Muscle of arm (tissue), 14 donors: ENCODE measurements at places on chromosomes 1 and 21.

DNA sequence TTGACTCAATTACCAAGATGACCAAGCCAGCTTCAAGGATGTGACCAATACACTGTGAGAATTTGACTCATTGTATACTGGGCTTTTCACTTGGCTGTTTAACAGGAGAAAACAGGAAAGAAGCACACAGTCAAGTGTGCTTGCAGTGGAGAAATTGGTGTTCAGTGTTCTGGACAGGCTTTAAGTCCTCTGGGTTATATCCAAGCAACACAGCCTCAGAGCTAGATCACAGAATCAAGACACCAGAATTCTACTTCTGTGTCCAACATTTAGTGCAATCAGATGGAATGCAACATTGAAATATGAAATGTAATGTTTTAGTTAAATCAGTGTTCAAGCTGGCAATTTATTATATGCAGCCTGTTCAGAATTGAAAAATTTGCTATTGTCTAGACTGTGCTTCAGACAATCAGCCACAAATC, 694.4 kb downstream of the LTN1 start:
- DNase-seq: peak; percentile 46

DNA sequence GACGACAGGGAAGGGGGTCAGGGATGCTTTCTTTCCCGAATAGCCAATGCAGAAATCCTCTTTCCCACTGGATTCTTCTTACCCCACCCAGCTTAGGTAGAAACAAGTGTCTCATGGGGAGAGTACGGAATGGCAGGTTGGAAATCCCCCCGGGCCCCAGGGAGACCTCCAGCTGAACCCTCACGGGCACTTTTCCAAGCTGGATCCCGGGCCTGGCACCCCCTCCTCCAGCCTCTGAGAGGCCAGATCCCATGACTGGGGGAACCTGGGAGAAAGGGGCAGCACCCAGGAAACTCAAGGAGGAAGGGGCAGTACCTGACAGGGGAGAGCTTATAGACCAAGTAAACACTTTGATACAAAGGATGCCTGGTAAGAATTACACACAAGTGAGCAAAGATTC, 1.3 kb downstream of the PKP1 start:
- DNase-seq: no peak

GRCh38 chr1:69483246-69483645, 84.5 kb upstream of the LRRC7 start:
- DNase-seq: no peak

DNA sequence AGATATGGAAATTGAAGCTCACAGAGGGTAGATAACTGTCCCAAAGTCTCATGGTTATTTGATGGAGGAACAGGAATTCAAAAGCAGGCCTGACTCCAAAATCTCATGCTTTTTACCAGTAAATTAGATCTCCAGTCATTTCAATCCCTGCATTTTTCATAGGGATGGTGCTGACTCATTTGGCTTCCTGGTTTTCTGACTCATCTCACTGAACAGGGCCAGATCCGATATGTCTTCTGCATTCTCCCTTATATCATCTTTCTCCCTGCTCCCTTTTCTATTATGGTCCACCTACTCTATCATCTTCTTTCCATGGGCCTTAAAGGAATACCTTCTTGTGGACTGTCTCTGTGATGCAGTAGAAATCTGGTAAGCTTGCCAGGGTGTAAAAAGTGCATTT, 187.2 kb downstream of the FGGY start:
- DNase-seq: no peak

DNA sequence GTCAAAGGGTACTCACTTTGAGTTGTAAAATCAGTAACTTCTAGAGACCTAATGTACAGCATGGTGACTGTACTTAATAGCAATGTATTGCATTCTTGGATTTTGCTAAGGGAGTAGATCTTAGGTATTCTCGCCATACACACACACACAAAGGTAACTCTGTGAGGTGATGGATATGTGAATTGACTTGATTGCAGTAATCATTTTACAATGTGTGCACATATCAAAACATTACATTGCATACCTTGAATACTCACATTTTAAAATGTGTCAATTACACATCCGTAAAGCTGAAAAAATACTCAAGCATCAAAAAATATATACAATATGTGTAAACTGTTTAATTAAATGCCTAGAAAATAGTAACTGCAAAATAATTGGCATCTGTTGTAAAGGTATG, 86.0 kb downstream of the SLC35F3 start:
- DNase-seq: no peak

GRCh38 chr21:36803816-36804439, 105.0 kb downstream of the SIM2 start:
- no peak for DNase-seq

- no peak for DNase-seq
Observed at GRCh38 chr1:76269155-76269554, 194.6 kb downstream of the ST6GALNAC3 start.

DNA sequence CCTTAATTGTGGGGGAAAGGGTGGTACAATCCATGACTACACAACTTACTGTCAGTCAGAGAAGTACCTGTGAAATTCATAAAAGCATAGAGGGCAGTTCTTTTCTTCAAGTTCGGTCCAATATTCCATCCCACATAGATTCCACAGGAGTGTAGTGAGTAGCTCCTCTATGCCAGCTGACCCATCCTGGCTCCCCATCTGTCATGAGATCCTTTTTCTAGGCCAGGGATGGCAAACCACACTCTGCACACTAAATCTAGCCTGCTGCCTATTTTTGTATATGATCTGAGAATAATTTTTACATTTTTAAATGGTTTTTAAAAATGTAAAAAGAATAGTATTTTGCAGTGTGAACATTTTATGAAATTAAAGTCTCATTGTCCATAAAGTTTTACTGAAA, 107.0 kb upstream of the TSPAN2 start:
- DNase-seq: no peak

- DNase-seq: no peak
Observed at GRCh38 chr1:27400082-27400962, 7.9 kb downstream of the GPR3 start.

DNA sequence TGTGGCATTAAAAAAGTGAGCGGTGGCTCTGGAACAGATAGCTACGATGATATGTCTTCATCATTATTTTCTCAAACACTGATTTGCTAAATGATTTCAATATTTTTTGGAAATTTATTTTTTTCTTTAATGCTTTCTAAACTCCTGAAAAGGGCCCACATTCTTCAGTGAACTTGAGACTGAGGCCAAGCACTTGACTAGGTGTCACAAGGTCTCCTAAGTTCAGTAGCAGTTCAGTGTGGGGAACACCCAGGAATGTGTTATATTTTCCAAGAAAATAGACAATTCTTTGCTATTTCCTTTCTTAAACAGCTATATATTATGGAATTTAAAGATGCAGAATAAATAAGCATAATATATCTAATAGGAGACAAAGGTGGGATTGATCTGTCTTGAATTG, 850.9 kb downstream of the USP25 start:
- DNase-seq: no peak

DNA sequence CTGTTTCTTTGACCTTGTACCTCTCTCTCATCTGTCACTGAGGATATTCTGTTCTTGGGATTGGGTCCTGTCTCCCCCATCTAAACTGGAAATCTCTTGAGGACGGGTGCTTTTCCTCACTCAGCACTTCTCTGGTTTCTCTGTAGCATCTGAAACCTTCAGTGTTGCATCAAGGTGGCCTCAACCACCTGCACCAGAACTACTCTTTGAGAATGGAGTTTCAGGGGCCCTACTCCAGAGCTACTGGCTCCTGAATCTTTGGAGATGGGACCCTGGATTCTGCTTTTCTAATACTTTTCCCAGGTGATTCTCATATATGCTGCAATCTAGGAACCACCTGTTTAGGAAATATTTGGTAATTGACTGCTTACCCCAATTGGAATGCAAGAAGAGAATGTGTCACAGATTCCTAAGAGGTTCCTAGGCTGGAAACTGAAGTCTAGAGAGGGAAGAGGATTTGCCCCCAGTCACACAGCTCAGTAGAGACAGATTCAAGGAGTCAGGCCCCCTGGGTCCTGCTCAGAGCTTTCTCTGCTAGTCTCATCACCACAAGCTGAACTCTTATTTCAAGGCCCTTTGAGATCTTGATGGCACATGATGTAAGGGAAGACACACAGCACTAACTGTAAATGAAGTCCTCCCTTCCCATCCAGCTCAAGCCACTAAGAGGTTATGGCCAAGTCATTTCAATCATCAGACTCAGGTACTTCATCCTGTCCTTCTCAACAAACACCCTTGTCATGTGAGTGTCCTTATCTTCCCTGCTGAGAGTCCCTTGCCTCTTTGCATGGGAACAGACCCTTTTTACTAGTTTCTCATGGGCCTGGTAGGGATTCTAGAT, 48.7 kb downstream of the EIF2D start:
- DNase-seq: no peak

DNA sequence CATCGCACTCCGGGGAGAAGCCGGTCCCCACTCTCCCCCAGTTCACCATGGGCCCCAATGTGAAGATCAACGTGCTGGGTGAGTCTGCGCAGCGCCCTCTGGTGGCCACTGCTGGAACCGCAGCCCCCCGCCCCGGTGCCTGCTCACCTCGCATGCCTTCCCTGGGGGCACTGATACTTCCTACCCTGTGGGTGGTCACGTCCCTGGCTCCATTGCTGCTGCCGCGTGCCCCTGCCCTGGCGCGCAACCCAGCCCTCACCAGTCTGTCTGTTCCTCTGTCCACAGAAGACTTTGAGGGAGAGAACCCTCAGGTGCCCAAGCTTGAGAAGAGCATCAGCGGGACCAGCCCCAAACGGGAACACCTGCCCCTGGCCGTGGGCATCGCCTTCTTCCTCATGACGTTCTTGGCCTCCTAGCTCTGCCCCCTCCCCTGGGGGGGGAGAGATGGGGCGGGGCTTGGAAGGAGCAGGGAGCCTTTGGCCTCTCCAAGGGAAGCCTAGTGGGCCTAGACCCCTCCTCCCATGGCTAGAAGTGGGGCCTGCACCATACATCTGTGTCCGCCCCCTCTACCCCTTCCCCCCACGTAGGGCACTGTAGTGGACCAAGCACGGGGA, 7.6 kb downstream of the EFNA3 start:
- DNase-seq: no peak

GRCh38 chr1:61109158-61109557, 26.8 kb downstream of the NFIA start:
- DNase-seq: no peak

DNA sequence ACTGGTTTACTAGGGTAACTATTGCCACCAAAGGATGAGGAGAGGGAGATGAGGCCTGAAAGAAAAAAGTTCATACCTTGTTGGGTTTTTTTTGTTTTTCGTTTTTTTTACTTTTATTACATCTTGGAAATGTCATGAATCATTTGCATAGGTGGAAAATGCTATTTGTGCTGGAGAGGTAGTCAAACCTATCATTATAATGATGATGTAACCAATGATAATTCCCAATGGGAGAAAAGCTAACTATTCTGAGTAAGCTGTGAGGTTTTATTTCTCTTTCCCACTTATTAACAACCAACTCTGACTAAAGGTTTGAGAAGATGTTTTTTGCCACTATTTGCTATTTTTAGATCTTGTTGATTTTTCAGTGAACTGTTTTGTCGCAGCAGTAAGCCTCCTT, 29.0 kb downstream of the SH3GLB1 start:
- no peak for DNase-seq

DNA sequence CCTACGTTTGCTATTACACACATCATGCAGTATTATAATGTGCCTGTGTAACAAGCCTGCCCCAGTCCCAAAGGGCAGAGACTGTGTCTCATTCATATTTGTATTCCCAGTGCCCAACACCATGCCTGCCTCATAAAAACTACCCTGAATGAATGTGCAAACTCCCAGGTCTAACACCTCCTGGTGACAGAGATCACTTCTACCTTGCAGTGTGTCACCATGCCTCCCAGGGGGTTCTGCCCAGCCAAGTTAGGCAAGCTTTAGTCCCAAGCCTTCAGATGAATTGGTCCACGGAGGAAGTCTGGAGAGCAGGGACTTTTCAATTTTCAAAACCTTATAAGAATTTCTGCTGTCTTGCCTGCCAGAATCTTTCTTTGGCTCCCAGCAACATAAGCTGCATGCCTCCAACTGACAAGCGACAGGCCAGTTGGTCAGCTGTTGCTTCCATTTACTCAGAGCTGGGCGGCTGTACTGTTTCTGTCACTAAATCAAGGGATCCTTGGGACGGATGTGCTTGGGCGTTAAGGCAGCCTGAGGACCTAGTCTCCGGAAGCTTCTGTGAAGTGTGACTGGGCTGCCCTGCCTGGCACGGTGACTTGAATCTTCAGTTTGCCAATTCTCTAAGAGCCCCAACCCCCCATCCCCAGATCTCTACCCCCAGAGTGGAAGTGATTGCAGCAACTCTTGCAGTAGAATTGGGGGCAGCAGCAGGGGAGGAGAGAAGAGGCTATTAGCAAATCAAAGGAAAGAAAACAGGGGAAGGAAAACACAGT, 1.2 kb downstream of the RXRG start:
- DNase-seq: peak; percentile 77

GRCh38 chr21:33734291-33734690, 92.0 kb downstream of the ITSN1 start:
- DNase-seq: no peak

- DNase-seq: no peak
Observed at GRCh38 chr1:211352985-211353515, 26.4 kb downstream of the TRAF5 start.

GRCh38 chr1:221727146-221728036, 14.5 kb downstream of the DUSP10 start:
- DNase-seq: no peak

DNA sequence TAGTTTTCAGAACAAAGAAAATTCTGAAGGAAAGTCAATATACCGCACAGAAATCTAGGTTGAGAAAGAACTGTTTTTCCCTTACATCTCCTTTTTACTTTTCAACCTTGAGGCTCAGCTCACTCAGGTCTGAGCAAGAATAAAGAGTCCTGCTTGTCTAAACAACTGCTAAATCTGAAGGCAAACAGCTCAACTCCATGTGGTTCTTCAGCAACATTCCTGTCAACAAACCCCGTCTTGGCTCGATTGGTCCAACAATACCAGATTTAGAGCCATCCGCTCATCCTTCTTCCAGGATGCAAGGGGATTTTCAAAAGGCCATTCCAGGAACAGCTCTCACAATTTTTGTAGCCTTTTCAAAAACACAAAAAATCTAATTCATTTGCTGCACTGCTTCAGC, 119.8 kb downstream of the HLCS start:
- no peak for DNase-seq

GRCh38 chr21:18089786-18090185, 154.8 kb upstream of the CHODL start:
- DNase-seq: no peak

GRCh38 chr1:221039616-221040015, 160.4 kb downstream of the HLX start:
- no peak for DNase-seq

DNA sequence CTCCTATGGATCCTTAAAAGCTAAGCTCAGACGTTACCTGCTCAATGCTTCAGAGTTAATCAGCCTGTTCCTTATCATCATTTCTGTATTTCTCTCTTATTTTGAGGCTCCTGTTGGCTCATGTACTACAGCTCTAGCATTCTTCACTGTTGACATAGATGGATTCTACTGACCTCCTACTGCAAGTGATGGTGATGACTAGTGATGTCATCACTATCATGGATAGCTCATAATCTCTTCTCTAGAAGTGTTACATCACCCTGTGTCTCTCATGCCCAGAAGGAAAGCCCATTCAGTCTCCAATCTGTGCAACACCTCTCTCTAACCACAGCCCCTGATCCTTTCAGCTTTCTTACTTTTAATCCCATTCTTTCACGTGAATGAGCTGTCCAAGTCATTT, 168.2 kb upstream of the DPT start:
- DNase-seq: no peak

GRCh38 chr1:236645016-236645680, 40.8 kb upstream of the HEATR1 start:
- no peak for DNase-seq
